ENCODE measurements at places on chromosomes 2 and 18. TPM values are rescaled to one million over a fixed set of nuclear protein-coding genes. Genes with fewer than 3 reads are reported as not detected.

Gene APOB
- total RNA-seq: not detected

Gene PLEKHM3
- total RNA-seq: 15.5 TPM

- peak; percentile 55 for DNase-seq
Measured at GRCh38 chr18:77207540-77207939, 42.1 kb upstream of the GALR1 start.

DNA sequence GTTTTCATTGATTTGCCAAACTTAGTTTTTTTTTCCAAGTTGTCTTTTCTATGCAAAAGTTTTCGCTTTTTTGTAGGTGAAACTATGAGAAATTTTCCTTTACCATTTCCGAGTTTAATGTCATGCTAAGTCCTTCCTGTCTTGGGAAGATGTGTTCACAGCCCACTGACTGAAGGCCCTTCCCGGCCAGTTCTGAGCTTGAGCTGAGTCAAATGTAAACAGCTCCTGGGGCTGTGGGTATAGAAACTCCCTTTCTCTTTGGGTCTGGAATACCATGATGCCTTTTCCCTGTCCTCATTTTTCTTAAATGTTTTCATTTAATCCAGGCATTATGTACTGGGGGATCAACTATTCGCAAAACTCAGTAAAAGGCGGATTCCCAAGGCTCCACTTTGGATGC, 69.8 kb upstream of the IL1R1 start:
- no peak for DNase-seq

GRCh38 chr18:7104649-7105048, 12.9 kb downstream of the LAMA1 start:
- no peak for DNase-seq

- DNase-seq: no peak
Measured at GRCh38 chr2:104790100-104790811, 63.7 kb upstream of the POU3F3 start.

Gene ASIC4
- not detected for total RNA-seq

Gene CYB5A
- total RNA-seq: 30.6 TPM

- no peak for DNase-seq
Measured at GRCh38 chr18:31102025-31102684, at the start of gene DSC2. Gene DSC2 (minus strand): TSS chr18:31102421. CDS start chr18:31101971, 450 bp downstream.

DNA sequence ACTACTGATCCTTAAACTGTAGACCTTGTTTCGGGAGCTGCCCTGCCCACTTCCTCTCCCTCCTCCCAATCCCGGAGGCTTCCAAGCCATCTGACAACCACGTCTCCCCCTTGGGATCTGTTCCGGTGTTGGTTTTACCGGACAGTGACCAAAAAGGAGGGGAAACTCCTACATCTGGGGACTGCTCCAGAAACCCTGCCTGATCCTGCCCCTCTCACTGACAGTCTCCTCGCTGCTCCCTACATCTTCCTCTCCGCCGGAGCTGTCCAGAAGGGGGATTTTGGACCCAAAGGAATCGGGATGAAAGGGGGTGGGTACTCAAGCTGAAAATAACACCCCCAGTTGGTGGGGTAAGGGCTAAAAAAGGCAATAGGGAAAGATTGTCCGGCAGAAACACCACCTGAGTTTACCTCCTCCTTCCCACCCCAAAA, 1.5 kb downstream of the INO80D start:
- peak; percentile 30 for DNase-seq

DNA sequence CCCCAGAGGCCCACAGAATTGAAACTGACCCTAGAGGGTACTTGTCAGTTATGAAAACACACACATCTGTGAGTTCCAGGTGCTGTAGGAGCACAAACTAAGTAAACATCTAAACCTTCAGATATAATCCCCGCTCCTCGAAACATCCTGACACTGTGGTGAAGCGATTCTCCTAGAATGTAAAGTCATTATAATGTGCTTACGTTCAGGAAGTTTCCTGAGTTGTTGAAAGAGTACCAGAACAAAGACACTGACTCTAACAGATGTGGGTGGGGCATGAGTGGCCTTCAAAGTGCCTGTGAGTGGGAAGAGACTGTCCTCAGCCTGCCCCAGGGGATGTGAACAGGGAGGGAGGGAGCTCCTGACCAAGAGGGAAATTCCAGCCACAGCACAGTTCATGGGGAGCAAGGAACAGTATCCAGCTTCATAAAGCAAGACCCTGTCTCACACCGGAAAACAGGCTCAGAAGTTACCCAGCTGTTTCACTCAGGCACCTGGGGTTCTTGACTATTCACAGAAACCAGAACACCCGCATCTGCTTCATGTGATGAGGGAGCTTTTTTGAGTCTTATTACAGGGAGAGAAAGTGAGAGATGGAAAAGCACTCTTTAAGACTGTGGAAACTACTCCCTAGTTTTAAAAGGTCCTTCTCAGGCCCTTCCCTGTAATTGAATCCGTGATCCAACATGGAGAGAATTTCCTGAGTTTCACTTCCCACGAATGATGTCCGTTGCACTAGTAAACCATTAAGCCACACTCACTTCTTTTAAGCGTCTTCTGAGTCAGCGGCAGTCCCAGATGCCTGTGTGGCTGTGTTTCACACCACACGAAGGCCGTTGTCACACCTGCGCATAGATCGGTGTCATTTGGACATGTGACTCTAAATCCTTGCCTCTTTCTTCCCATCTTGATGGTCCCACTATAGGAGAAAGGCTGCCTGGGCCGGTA, 88.6 kb upstream of the EML6 start:
- DNase-seq: no peak

- no peak for DNase-seq
Measured at GRCh38 chr2:157324331-157324843, 1.2 kb downstream of the ERMN start.

DNA sequence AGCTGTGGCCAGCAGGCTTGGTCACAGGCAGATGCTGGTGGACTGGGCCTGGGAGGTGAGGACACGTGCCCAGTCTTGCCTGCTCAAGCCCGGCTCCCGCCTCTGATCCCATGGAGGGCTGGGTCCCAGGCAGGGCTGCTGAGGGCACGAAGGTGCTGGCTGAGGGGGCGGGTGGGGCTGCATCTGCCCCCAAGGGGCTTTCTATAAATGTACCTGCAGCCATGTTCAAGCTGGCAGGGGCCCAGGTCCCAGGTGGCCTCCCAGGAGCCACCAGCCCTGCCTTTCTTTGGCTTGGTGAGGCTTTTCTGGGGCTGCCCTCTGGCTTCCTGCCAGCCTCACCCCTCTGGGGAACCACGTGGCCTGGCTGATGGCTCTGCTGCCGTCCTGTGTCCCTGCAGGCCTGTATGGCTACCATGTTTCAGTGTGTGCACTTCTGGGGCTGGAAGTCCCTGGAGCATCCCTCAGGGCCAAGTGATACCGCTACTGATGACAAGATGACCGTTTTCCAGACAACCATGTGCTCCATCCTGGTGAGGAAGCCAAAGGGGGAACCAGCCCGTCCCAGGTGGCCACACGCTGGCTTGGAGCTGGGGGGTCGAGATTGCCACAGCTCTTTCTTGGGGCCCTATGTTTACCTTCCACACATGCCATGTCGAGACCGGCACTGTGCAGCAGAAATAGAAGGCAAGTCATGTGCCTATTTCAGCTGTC, 23.2 kb downstream of the HJURP start:
- no peak for DNase-seq

GRCh38 chr2:171404261-171404660, 29.5 kb downstream of the METTL8 start:
- no peak for DNase-seq

DNA sequence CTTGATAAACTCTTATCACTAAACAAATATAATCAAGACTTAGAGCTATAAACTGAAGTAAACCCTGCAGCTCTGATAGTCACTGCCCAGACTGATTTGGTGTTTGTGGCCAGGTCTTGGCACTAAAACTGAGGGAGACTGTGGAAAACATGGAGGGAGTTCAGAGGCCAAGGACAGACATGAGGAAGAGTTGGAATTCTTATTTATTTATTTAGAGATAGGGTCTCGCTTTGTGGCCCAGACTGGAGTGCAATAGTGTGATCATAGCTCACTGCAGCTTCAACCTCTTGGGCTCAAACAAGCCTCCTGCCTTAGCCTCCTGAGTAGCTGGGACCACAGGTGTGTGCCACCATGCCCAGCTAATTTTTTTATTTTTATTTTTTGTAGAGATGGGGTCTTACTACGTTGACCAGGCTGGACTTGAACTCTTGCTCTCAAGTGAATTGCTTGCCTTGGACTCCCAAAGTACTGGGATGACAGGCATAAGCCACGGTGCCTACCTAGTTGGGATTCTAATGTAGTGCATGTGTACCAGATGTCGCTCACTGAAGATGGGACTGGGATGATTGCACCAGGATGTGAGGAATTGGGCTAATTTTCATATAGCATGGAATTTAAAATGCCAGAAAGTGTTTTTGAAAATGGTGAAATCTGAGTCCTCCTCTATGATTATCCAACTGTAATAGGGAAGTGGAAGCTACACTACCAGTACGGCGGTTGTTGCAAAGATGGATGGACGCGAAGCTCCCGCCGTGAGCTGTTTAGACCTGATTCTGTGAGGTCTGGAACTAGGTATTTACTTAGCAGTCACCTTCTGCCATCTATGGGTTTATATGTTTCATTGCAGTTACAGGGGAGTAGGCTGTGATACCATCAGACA, 52.7 kb upstream of the CTLA4 start:
- no peak for DNase-seq

GRCh38 chr2:162732946-162733698, 105.4 kb downstream of the KCNH7 start:
- no peak for DNase-seq

GRCh38 chr2:25960920-25961319, 21.4 kb downstream of the KIF3C start:
- DNase-seq: no peak

Gene CDK15
- total RNA-seq: not detected

DNA sequence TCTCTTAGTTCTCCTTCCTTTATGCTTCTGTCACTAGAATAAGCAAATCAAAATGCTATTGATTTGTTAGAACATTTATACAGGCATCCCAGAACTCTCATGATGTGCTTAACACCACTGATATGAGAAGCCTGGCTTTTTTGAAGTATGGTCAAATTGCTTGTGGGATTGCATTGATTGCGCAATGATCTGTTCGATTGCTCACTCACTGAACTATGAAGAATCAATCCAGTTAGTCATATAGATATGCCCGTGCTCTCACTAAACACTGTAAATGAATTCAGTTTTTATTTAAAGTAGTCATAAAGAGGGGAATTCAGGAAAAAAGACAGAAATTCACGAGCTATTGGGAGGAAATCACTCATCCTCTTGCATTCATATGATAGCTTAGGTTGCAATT, 1237.8 kb downstream of the SUCLG1 start:
- no peak for DNase-seq

- DNase-seq: no peak
Measured at GRCh38 chr2:212596276-212596675, 57.7 kb upstream of the ERBB4 start.

DNA sequence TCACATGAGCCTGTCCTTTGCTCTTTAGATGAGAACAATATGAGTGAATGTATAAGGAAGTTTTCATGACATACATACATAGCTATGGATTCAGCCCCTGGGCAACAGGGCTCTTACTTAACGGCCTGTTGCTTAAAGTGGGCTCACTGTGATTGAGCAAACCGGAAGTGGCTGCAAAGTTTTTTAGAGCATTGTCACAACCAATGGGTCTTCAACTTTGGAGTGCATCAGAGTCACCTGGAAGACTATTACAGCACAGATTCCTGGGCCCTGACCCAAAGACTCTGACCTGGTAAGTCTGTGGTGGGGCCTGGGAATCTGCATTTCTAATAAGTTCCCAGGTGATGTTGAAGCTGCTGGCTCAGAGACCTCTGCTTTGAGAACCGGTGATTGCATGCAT, 106.3 kb upstream of the SEC11C start:
- no peak for DNase-seq

Gene GPR39
- total RNA-seq: not detected

Gene KYNU
- total RNA-seq: 23.4 TPM

Gene IKZF2
- total RNA-seq: 7.3 TPM

Gene MALL
- not detected for total RNA-seq

GRCh38 chr18:28669165-28669564, 492.2 kb upstream of the CDH2 start:
- no peak for DNase-seq

DNA sequence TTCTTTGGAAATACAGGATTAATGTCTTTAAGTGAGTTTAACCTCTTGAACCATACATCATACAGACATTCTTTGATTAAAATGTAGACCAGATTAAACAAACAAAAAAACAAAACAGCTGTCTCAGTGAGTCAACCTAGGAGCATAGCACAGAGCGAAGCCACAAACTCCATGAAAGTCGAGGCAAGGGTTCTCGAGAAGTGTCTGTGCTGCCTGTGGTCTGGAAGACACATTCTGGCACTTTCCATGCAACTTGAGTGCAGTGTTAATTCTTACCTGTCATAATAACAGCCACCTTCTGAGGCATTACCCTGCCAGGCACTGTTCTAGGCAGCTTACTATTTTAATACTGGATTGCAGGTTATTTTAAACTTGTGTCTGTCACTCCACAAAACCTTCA, 435.5 kb upstream of the MMADHC start:
- DNase-seq: peak; percentile 46

- no peak for DNase-seq
Measured at GRCh38 chr2:181992776-181993175, 7.1 kb downstream of the PPP1R1C start.

DNA sequence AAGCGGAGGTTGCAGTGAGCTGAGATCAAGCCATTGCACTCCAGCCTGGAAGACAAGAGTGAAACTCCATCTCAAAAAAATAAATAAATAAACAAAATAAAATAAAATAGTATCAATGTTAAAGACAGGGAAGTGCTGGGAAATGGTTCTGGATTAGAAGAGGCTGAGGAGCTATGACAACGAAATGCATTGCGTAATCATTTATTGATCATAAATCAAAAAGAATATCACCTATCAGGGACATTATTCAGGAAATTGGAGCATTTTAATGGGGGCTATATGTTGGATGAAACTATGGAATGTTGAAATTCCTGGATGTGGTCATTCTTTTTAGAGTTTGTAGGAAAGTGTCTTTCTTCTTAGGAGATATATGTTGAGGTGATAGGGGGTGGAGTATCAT, 30.9 kb upstream of the MTA3 start:
- DNase-seq: no peak

Gene RNF144A
- total RNA-seq: 40.0 TPM
